ENCODE measurements at places on chromosomes 13 and 19.

DNA sequence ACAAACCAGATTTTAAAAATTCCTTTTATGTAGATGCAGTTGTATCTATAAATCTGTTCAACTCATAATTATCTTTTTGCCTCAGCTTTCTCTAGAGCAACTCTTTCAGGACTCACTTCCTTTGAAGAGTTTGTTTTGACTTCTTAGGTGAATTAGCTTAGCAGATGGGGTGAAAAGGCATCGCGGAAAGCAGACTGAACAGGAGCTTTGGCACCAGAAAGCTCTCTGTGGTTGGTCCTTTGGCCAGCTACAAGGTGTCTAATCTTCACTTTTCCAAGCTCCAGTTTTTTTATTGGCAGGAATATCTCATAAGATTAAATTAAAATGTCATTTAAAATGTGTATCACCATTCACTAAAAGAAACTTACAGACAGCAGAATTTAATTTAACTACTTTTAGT, 60.6 kb upstream of the KLF12 start:
- no peak for DNase-seq

GRCh38 chr19:42132030-42132628, at the start of gene POU2F2:
POU2F2 (minus strand) TSS chr19:42132446; CDS start chr19:42132411, 35 bp downstream.
- no peak for DNase-seq

DNA sequence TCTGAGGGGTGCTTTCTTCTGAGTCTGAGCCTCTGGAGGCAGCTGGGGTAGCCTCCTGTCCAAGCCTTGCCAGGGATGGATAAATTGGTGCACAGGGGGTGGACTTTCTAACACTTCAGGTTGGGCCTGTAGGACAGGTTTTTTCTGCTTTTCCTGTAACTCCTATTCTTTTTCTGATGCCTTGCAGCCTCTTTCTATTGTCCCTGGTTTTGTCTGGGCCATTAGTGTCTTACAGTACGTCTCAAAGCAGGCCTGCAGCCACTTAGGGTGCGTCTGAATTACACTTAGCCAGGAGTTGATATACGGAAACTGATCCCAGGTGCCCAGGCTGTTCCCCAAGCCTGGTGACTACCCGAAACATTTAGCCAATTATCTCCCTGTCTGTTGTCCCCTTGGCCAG, 213.3 kb upstream of the HTR2A start:
- no peak for DNase-seq

DNA sequence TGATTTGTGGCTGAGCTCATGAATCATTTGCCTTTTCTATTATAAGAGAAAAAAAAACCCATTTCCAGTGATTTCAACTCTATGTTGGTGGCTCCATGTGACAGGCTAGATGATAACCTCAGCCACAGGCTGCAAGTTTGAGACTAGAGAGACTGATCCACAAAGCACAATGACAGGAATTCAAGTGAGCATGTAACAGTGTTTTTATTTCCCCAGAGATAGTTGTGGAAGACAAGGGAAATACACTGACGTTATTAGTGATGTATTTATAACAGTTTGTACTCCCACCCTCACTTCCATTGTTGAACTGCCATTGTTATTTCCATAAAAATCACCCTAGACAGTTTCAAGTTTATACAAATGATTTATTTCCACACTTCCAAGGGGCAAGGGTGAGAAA, 27.9 kb upstream of the EDNRB start:
- DNase-seq = no peak

DNA sequence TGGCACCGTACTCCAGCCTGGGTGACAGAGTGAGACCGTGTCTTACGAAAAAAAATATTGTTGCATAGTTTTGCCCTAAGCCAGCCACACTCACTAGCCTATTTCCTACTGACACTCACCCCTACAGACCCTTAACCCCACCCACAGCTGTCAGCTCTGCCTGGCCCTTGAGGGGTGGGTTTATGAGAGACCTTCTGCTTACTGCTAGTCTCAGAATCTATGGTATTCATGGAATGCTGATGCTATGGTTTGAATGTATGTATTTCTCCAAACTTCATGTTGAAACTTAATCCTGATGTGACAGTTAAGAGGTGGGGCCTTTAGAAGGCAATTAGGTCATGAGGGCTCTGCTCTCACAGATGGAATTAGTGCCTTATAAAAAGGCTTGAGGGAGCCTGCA, 79.2 kb upstream of the LRCH1 start:
- DNase-seq = no peak

GRCh38 chr13:25178070-25178469, 6.0 kb upstream of the AMER2 start:
- DNase-seq = no peak

DNA sequence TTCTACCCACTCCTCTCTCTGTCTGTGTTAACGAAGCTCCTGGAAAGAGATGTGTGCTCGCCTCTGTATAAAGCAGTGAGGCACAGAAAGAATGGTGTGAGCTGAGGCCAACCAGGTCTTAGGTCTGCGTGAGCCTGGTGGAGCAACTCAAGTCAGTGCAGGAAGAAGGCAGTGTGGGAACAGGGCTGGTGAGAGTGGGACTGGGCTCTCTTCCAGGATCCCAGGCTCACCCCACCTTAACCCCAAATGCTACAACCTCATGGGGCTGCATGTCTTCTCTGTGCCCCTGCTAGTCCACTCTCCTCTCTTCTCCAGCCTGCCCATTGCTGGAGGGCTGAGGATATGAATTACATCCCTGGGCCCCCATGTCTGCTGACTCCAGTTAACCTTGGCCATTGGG, 127.4 kb downstream of the DCT start:
- peak; percentile 33 for DNase-seq

DNA sequence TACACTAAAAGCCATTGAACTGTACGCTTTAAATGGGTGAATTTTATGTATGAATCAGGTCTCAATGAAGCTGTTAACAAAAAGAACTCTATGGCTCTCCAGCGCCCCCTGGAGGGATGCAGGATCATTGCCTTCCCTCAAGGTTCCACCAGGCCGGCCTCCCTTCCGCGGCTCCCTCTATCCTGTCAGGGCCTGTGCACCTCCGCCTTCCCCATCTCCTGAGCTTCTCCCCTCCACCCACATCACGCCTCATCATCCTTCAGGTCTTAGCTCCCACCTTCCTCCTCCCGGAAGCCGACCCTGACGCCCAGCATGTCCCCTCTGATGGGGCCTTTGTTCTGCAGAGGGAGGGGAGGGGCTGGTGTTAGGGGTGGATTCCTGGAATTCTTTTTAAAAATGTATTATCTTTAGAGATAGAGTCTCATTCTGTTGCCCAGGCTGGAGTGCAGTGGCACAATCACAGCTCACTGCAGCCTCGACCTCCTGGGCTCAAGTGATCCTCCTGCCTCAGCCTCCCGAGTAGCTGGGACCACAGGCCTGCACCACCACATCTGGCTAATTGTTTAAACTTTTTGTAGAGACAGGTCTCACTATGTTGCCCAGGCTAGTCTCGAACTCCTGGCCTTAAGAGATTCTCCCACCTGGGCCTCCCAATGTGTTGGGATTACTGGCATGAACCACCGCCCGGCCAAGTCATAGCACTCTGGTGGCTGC, 27.7 kb downstream of the MEIS3 start:
- DNase-seq = peak; percentile 78

GRCh38 chr19:2540646-2541454, 64.9 kb downstream of the GADD45B start:
- peak; percentile 99 for DNase-seq

GRCh38 chr13:40485611-40486517, 180.6 kb downstream of the FOXO1 start:
- no peak for DNase-seq

- DNase-seq = no peak
These were observed 40.4 kb downstream of the CRTC1 start for GRCh38 chr19:18723871-18724377.

DNA sequence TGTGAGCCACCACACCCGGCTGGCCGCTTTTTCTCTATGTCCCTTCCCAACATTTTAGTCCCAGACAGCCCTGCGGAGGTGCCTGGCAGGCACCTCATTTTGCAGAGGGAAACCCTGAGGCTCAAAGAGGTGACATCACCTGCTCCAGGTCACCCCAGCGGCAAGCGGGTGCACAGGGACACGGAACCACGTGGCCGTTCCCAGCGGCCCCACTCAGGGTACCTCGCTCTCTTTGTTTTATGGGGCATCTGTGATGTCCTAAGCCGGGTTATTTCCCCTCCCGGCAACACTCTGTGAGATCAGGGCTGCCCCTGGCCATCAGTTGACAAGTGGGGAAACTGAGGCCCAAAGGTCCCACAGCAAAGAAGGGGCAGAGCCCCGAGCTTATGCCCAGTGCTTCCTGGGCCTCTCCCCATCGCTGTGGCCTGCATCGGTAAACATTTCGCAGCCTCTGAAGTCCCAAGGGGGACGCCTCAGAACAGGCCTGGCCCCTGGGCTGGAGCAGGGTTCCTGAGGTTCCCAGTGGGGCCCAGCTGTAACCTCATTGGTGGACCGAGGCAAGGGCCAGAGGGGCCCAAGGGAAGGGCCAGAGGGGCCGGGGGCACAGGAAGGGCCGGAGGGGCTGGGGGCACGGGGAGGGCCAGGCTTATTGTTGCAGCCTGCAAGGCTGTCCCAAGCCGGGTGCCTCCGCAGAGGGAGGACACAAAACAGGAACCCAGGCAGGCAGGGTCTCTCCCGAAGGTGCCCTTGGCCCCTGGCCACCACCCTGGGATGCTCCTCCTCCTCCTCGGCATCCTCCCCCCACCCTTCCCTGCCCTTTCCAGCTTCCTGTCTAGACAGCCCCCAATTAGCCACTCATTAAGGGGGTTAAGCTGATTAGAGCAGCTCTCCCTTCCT, 39.0 kb downstream of the SMIM24 start:
- DNase-seq = no peak

GRCh38 chr13:79440958-79441528, 35.0 kb upstream of the RBM26 start:
- DNase-seq = no peak

GRCh38 chr13:109586509-109587346, 199.7 kb downstream of the IRS2 start:
- no peak for DNase-seq

- no peak for DNase-seq
These were observed 270.6 kb downstream of the GPC5 start for GRCh38 chr13:91668866-91669495.

DNA sequence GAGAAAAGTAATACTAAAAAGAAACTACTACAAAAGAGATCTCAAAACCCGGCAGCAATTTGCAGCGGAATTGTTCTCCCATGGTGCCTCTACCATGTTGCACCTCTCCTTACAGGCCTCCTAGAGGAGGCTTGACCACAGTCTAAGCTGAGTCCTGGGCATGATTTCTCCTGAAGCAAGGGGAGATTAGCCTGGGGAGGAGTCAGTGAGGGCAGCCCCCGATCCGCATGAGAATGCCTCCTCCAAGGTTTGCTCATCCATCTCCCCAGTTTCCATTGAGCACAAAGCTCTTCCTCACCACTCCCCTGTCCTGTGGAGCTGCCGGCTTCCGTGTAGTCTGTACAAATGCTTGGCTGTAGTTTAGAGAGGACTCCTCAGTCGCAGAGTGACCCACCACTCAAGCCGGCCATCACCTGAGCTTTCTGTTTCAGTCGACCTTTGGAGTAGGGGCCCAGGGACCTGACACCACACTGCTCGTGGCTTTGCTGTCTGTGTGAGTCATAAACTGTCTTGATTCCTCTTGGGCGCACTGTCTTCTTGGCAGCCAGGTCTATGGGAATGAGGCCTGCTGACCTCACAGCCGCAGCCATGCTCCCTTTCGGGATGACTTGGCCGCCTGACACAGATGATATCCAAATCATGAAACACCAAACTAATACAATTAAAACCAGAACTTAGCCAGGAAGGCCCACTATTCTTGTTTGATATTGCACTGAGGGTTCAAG, 72.3 kb downstream of the C1QTNF9 start:
- DNase-seq = peak; percentile 52

- no peak for DNase-seq
These were observed 61.8 kb upstream of the PDX1 start for GRCh38 chr13:27858046-27858445.

Data from cardiac fibroblast (primary cell).